ENCODE measurements at places on chromosomes 5 and 9.
A peak's percentile ranks its signal among the peaks of the same experiment; 100 is the strongest.

DNA sequence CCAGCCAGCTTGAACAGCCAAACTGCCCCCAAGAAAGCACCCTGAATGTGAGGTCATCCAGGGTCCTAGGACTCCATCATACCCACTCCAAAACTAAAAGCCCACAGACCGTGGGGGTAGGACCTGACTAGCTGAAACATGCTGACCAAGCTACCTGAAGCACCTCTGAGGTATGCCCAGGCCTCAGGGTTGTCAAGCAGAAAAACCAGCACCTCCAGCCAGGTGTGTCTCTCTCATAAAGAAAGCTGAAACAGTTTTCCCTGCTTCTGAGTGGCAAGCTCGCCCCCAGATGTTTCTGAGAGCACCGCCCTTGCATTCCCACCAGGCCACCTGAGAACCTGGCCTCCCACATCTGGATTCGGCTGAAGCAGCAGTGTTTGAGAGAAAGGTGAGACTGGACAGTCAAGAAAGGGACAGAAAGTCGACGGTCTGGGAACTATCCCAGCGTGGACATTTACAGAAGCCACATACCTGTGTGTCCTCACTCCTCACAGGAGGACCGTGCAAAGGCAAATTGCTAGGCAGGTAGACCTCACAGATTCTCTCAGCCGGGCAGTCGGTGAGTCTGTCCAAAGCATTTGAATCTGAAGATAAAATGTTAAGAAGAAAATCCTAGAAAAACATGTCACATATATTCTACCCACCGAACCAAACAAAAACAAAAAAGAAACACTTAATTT lies 155.6 kb upstream of the RASEF start:
- DNase-seq, result no peak

GRCh38 chr9:136012651-136013050 lies 51.5 kb upstream of the UBAC1 start:
- DNase-seq, result no peak

DNA sequence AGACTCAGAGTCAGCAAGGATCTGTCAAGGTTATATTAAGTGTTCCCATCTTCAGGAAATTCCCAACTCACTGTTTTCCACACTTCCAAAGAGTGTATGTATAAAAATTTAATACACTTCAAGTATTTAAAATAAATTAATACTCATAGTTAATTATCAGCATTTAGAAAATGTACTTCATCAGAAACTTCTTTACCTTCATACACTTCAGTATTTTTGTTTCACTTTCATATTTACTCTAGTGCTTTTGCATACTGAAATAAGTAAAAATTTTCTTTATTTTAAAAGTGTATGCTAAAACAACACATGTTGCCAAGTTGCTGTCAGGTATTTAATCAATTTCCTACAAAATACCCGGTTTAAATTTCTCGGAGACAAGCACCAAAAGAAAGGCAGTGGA lies 16.5 kb downstream of the RICTOR start:
- DNase-seq, result no peak

GRCh38 chr9:107615321-107615720 lies 125.8 kb upstream of the KLF4 start:
- no peak for DNase-seq

GRCh38 chr9:93846349-93846748 lies 108.8 kb downstream of the BARX1 start:
- DNase-seq, result no peak

- DNase-seq, result peak; percentile 41
Measured at GRCh38 chr9:34047864-34048726, 592 bp downstream of the UBAP2 start.

- no peak for DNase-seq
Measured at GRCh38 chr5:95863383-95863757, 40.8 kb upstream of the GLRX start.

- no peak for DNase-seq
Measured at GRCh38 chr5:58469896-58470295, 10.0 kb upstream of the PLK2 start.

DNA sequence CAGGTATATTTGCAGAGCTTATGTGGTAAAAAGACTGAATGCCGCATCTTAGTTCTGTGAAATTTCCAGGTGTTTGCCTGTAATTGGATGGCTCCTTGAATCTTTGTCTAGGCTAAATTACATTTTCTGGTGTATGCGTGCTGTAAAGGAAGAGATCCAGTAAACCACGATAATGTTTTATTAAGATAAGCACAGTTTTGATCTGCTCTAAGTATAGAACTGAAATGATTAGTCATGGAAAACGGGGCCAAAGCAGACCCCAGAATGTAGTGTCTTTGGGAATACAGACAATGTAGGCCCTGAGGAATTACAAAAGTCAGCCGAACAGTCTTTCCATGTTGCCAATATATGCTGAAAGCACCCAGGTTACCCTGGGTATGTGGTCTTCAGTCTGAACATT lies 257.3 kb downstream of the FANCC start:
- DNase-seq, result no peak

DNA sequence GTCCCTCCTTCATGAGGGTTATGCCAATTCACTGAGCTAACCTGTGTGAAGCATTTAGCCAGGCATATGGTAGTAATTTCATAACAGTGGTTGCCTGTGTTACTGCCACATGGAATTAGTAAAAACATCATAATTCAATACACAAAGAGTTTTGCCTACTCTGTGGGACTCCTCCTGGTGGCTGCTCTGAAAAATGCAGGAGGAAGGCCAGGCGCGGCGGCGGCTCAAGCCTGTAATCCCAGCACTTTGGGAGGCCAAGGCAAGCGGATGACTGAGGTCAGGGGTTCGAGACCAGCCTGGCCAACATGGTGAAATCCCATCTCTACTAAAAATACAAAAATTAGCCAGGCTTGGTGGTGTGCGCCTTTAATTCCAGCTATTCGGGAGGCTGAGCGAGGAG lies 547.3 kb downstream of the CDK5RAP2 start:
- DNase-seq, result no peak

GRCh38 chr9:86217076-86217755 lies 42.2 kb downstream of the C9orf153 start:
- DNase-seq, result no peak

GRCh38 chr9:18660001-18660400 lies 186.0 kb downstream of the ADAMTSL1 start:
- no peak for DNase-seq
